Large intestine (tissue), 12 donors: ENCODE measurements at places on chromosomes 12 and 14. TPM values are rescaled to one million over a fixed set of nuclear protein-coding genes. Genes with fewer than 3 reads are reported as not detected.

DNA sequence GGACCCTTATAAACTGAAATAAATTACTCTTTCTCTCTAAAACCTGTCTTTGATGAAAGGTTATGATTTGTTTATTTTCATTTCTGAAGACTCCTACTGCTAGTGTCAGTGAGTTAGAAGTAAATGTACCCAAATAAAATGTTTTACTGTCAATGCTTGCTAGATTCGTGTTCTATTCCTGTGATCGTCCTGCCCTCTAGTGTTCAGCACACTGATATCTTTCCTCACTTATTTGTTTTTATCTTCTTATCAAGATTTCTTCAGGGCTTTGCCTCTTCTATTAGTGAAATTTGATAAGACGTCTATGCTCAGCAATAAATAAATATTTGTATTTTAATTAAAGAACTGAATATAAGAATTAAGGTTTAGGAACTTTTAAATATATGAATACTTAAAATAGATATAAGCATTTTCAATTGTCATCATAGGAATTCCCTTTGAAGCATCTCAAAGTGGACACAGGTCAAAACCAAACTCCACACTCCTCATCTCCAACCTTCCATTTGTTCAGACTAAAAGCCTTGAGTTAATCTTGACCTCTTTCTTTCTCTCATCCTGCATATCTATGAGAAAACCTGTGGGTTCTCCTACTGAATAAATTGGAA lies 75.8 kb downstream of the C12orf50 start:
- H3K27me3 ChIP-seq = no peaks in the 10 kb centered on the region
- H3K4me1 ChIP-seq = no peaks in the 10 kb centered on the region
- no peak overlapping the region for H3K27ac ChIP-seq
- DNase-seq = no peak
- no peak overlapping the region for H3K4me3 ChIP-seq
- no peaks in the 10 kb centered on the region for H3K36me3 ChIP-seq

Gene KLHDC1
- polyA plus RNA-seq = 4.9 TPM

- H3K27me3 ChIP-seq = no peaks in the 10 kb centered on the region
- peak overlapping the region; percentile 87 for H3K4me3 ChIP-seq
- peak overlapping the region; percentile 79 for H3K27ac ChIP-seq
- DNase-seq = peak; percentile 16
Measured at GRCh38 chr14:99481745-99482099, 513 bp downstream of the CCNK start.

DNA sequence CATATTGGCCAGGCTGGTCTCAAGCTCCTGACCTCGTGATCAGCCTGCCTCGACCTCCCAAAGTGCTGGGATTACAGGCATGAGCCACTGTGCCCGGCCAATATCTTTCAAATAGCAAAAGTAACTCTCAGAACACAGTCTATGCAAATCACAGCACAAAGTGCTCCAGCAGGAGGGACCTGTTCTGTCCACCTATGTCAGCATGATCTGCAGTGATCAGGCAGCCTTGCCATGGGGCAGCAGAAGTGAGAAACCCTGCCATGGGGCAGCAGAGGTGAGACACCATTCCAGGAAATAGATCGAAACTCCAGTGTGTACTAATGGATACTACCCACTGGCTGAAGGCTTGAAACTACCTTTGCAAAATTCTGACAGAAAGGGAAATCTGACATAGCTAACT lies 78.5 kb upstream of the EIF5 start:
- no peak overlapping the region for H3K4me3 ChIP-seq
- peaks cover 10% of the 10 kb centered on the region for H3K4me1 ChIP-seq
- no peaks in the 10 kb centered on the region for H3K27me3 ChIP-seq
- no peak overlapping the region for H3K27ac ChIP-seq
- DNase-seq = no peak

Gene HOXC4
- polyA plus RNA-seq = 14.0 TPM

DNA sequence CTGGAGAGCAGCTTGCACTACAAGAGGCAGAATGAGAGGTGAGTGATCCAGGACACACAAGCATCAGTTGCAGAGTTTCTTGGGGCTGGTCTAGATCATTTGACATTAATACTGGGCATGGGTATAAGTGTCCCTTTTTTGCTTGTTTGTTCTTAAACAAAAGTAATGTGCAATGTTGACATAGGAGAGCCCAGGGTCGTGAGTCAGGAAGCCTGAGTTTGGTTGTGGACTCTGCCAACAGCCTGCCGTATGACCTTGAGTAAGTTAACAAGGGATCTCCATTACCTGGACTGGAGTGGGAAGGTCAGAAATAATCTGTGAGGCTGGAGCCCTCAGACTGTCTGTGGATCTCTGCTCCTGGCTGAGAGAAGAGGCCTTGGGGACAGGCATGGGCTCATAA lies 170.3 kb downstream of the KCNA5 start:
- no peaks in the 10 kb centered on the region for H3K4me1 ChIP-seq
- no peak overlapping the region for H3K4me3 ChIP-seq
- H3K27me3 ChIP-seq = no peaks in the 10 kb centered on the region
- no peak overlapping the region for H3K27ac ChIP-seq

GRCh38 chr14:88823968-88824313 lies 510 bp upstream of the TTC8 start:
- peak overlapping the region; percentile 88 for H3K27ac ChIP-seq
- no peaks in the 10 kb centered on the region for H3K36me3 ChIP-seq
- no peaks in the 10 kb centered on the region for H3K27me3 ChIP-seq
- DNase-seq = no peak

DNA sequence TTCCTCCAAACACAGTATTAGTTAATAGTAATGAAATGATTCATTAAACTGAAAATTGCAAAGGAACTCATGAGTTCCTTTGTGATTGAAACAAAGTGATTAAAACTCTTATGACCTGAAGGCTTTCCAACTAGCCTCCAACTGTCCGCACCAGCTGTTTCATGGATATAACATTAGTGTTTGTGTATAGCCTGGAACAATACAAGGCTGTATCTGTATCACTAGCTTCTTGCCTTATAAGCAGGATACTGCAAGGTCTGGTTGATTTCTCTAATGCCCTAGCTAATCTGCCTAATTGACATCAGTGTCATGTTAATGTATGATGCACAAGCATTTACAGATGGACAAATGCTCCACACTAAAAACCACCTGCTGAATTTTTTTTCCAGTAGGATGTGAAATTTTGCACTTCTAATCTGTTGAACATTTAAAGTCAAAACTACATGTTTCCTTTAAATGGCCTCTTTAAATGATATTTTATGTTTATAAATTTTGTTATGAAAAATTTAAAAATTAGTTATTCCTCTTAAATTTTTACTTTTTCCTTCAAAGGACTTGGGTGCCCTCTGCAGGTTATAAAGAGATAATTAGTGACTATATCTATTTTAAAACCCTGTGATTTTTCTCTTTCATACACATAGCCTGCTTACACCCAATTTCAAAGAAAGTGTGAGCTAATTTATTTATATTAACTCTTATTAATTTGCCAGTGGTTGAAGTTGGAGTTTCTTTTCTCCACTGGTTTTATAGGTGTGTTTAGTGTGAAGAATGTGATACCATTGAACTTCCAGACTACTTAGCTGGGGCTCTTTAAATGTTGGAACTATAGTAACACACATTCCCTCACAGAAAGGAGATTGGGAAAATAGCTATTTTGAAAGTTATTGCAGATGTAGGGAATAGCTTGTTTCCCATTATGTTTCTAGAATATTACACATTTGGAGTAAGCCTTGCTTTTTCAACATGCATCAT lies 25.4 kb downstream of the AP5M1 start:
- no peak for DNase-seq
- no peak overlapping the region for H3K4me3 ChIP-seq
- no peaks in the 10 kb centered on the region for H3K27me3 ChIP-seq

GRCh38 chr12:69991690-69992288 lies 166.8 kb downstream of the MYRFL start:
- DNase-seq = no peak
- H3K36me3 ChIP-seq = no peaks in the 10 kb centered on the region
- H3K4me1 ChIP-seq = peaks cover 21% of the 10 kb centered on the region
- no peaks in the 10 kb centered on the region for H3K27me3 ChIP-seq
- no peak overlapping the region for H3K4me3 ChIP-seq

Gene TMEM119
- 14.6 TPM for polyA plus RNA-seq

Gene LRP6
- polyA plus RNA-seq = 25.2 TPM

DNA sequence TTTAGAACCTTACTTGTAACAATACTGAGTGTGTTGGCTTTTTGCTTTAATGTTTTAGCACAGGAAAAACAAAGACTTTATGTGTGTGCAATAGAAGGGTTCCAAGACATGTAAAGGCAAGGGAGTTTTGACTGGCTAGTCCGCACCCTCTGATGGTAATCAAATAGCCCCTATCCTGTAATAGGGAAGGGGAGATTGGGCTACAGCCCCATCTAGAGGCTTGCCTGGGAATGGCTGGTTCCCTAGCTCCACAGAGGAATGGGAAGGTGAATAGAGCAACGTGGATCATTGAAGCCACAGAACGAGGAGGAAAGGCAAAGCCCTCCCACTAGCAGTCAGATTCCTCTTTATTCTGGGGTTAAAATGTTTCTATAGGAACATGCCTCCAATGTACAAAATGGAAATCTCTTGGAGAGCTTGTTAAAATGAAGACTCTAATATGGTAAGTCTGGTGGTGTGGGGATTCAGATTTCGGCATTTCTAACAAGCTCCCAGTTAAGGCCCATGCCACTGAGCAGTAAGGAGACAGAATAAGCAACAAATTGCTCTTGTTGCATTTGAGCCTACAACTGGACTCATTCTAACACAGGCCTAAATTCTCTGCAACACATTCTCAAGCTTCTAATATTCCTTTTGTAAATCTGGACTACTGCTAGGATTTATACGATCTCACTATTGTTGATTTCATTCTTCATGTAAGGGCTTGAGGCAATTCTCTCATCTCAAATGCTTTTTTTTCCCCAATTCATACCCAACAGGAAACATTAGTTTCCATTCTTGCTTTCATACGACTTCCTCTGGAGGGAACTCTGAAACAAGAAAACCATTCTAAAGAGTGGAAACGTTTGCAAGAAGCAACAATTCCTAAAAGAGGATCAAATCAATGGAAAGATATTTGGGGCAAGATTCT lies 57.1 kb downstream of the NIN start:
- H3K4me1 ChIP-seq = no peaks in the 10 kb centered on the region
- peaks cover 18% of the 10 kb centered on the region for H3K36me3 ChIP-seq
- no peaks in the 10 kb centered on the region for H3K27me3 ChIP-seq

DNA sequence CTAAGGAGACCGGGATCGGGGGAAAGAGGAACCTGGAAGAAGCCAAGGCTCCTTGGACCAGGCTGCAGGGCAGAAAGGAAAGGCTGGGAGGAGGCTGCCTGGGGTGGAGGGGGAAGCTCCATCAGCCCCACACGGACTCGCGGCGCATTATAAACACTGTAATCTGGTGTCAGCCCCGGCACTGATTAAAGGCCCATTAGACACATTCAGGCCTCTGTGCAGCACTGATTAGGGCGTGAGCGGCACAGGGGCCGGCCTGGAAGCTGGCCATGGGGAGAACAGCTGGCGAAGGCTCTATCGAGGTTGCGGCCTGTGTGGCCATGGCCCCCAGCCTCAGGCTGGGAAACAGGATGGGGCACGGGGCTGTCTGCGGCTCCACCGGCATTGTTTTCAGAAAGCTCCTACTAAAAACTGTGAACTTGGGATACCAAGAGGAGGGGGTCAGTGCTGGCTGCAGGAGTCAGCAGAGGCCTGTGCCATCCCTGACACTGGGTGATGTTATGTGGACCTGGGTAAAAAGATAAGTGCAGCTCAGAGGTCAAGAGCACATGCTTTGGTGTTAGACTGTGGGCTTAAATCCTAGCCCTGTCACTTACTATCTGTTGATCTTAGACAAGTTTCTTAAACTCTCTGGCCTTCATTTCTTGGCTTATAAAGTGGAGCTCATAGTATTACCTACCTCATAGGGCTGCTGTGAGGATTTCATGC lies 10.6 kb downstream of the ACVRL1 start:
- H3K27ac ChIP-seq = no peak overlapping the region
- no peaks in the 10 kb centered on the region for H3K27me3 ChIP-seq
- no peaks in the 10 kb centered on the region for H3K36me3 ChIP-seq
- H3K4me1 ChIP-seq = peaks cover 16% of the 10 kb centered on the region
- no peak for DNase-seq
